Activated CD4-positive, alpha-beta T cell treated with anti-CD3 and anti-CD28 coated beads for 24 hours (primary cell): ENCODE measurements at places on chromosomes 1 and 21.

DNA sequence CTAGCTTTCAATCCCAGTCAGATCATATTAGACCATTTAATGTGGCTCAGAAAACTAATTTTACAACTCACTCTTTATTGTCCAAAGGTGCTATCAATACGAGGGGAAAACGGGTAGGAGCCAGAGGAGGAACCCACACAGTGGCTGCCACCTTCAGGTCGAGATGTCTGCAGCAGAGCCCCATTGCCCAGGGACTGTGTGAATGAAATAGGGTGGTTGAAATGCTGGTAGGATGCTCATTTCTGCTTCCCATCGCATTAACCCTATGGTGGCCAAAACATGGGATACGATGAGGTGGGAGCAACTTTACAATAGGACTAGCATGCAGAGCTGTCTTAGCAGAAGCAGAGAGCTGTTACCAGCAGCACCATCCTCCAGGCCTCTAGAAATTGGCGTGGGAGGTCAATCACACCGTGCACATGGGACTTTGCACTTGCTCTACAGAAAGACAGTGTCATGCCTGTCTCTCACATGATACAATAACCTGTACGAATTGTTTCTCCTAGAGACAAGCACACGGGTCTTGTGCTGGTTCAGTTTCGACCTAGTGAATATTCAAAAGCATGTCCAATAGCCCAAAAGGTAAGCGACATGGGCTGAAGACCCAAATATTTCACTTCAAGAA is 69.5 kb upstream of the DESI2 start:
- DNase-seq, result no peak

GRCh38 chr1:85146972-85147359 is 53.9 kb downstream of the SYDE2 start:
- no peak for DNase-seq

DNA sequence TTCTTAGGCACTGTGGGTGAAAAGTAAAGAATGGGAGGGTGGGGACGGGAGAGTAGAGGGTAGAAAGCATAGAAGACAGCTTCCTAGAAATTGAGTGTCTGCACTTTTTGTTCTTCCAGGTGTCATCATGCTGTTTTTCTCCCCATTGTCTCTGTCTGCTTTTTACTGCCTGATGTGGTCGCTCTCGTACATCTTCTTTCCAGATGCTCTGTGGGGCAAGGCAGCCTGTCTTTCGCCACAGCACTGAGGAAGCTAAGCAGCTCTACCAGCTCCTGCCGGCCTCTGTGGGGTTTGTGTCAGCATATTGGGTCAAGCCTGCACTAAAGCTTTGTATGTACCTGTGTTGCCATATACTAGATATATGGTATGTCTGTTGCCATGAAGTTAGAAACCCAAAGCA is 13.2 kb downstream of the TMEM269 start:
- no peak for DNase-seq

GRCh38 chr21:29378832-29379231 is 80.1 kb downstream of the BACH1 start:
- DNase-seq, result no peak

- DNase-seq, result no peak
Measured at GRCh38 chr1:3785045-3785444, 11.3 kb downstream of the LRRC47 start.

DNA sequence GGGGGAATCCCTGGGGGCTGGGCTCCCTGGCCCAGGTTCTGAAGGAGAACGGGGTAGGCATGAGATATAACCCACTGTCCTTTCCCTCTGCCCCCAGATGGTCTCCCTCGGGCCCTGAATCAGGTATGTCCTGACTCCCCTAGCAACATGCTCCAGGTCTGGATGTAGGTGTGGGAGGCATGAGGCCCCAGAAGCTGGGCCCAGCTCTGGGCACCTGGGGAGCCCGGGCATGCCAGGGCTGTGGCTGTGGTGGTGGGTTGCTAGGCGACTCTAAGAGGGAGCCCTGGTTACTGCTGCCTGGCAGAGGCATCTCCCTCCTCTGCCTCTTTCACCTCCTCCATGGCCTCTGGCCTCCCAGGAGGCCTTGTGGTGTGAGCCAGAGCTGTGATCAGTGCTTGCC is 16.2 kb downstream of the FOXO6 start:
- no peak for DNase-seq

GRCh38 chr1:9822897-9823692 is 670 bp downstream of the CLSTN1 start:
- DNase-seq, result peak; percentile 26

- DNase-seq, result no peak
Measured at GRCh38 chr1:231927431-231927830, 300.8 kb downstream of the DISC1 start.

DNA sequence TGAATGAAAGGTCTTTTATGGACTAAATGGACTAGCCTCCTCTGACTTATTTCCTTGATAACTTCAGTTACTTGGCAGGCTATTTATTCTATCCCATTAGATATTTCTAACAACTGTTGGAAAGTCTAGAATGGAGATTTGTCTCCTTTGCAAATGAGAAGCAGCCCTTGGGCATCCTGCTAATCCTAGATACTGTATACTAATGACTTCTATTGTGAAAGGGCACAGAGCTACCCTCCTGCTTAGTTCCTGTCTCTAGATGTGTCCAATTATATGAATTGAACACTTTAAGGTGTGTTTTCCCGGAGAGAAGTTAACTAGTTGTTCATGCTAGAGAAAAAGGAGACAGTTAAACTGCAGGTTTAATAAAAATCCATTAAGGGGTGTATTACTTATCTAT is 10.2 kb upstream of the NCMAP start:
- DNase-seq, result no peak

DNA sequence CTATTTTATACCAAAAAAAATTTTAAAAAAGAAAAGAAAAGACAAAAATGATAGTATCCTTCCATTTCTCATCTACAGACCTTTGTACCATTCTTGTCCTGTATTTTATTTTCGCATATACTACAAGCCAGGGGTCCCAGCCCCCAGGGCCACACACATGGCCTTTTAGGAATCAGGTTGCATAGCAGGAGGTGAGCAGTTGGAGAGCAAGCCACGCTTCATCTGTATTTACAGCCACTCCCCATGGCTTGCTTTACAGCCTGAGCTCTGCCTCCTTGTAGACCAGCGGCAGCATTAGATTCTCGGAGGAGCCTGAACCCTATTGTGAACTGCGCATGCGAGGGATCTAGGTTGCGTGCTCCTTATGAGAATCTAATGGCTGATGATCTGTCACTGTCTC is 39.8 kb downstream of the RASSF5 start:
- DNase-seq, result no peak

- no peak for DNase-seq
Measured at GRCh38 chr1:159869607-159870006, 7.2 kb upstream of the VSIG8 start.

DNA sequence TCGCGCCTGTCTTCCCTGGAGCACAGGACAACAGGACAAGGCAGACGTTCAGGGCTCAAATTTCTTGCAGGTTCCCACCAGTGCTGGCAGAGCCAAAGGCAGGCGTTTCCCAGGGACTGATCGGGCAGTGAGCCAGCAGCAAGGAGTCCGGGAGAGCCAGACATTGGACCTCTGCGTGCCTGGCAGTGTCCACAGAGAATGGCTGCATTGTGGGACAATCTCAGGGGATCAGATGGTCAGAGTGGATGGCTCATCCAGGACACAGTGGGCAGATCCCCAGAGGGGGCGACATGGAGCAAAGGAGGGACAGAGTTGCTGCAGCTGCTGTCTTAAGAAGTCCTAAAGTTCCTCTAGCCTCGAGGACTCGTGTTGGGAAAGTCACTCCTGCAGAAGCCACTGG is 4.6 kb downstream of the TMEM63A start:
- no peak for DNase-seq

DNA sequence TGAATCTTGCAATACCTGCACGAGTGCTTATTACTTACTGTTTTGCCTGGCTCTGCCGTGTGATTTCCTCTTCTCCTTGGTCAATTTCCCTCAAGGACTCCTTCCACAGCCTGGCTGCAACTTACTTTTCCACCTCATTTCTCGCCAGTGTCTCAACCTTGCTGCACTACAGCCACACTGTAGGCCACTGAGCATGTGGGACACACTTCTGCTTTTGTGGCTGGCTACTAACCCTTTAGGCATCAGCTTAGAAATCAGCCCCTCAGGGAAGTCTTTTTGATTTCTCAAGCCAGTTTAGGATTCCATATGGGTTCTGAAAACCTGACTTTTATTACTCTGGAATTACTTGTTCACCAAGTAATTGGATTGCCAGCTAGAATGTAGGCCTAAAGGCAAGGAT is 5.2 kb upstream of the DMRTB1 start:
- DNase-seq, result no peak
